ENCODE measurements at places on chromosomes 7 and 10.

GRCh38 chr10:29465384-29465783 lies 169.4 kb downstream of the SVIL start:
- DNase-seq, result no peak

DNA sequence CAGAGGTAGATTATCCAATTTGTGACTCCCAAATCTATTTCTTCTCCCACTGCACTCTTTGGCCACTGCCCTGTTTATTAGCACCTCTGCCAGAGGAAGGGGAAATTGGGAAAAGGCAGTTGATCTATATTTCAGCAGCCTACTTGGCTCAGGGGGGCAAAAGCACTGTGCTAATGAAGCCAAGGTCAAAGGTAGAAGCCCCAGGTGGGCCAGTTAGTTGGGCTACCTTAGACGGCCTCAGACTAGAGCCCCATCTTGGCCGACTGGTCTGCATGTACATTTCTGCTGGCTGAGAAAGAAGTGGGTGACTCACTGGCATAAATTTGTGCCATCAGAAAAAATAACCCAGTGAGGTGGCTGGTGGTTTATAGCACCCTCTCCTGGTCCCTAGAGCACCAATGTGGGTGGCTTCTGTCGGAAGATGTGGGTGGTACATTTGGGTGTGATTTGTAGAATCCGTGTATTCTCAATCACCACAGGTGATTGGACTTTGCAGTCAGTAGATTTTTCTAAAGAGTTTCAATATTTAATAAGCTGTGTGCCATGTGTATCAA lies 293.3 kb upstream of the MKI67 start:
- no peak for DNase-seq

- no peak for DNase-seq
Observed at GRCh38 chr7:92639966-92640365, 49.8 kb upstream of the FAM133B start.

DNA sequence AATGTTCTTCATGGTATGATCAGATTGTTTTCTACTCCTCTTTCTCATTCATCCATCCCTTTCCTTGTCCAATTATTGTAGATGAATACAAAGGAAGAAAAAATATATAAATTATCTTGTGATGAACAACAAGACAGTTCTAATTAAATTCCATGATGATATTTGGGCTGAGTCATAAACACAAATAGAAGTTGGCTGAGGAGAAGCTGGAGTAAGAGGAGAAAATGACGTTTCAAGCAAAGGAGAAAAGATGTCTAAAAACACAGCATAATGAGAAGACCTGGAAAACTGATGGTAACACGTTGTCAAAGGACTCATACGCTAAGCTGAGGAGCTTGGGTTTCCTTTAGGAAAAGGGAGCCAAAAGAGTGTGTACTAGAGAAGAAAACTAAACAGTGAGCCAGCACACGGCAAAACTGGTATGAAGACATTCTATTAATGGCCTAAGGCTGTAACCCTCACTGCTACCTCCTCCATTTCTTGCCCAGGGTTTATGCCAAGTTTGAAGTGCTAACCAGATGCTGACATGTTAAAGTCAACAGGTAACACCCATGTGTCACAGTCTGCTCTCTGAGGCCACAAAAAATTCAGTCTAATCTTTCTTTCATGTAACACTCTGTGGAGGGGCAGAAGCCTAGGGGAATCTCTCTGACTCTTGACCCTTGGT lies 26.1 kb downstream of the ZFAND4 start:
- no peak for DNase-seq

DNA sequence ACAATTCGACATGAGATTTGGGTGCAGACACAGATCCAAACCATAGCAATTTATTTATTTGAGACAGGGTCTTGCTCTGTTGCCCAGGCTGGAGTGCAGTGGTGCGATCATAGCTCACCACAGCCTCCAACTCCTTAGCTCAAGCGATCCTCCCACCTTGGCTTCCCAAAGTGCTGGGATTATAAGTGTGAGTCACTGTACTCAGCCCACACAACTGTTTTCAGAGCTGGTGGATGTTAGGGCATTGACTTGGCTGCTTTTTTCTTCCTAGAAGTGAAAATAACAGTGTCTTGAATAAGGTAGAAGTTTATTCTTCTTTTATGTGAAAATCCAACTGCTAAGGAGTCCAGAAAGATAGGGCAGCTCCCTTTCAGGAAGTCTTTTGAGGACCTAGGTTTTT lies 132.1 kb downstream of the CCDC3 start:
- DNase-seq, result no peak

GRCh38 chr7:102832674-102833073 lies 80.1 kb upstream of the LRRC17 start:
- DNase-seq, result no peak

GRCh38 chr10:11602919-11603523 lies 8.4 kb downstream of the USP6NL start:
- peak; percentile 35 for DNase-seq

- DNase-seq, result no peak
Observed at GRCh38 chr10:72124989-72125388, 36.6 kb upstream of the SPOCK2 start.

GRCh38 chr10:44053391-44053790 lies 331.5 kb downstream of the CXCL12 start:
- no peak for DNase-seq

GRCh38 chr10:12513003-12513365 lies 163.6 kb downstream of the CAMK1D start:
- DNase-seq, result no peak

DNA sequence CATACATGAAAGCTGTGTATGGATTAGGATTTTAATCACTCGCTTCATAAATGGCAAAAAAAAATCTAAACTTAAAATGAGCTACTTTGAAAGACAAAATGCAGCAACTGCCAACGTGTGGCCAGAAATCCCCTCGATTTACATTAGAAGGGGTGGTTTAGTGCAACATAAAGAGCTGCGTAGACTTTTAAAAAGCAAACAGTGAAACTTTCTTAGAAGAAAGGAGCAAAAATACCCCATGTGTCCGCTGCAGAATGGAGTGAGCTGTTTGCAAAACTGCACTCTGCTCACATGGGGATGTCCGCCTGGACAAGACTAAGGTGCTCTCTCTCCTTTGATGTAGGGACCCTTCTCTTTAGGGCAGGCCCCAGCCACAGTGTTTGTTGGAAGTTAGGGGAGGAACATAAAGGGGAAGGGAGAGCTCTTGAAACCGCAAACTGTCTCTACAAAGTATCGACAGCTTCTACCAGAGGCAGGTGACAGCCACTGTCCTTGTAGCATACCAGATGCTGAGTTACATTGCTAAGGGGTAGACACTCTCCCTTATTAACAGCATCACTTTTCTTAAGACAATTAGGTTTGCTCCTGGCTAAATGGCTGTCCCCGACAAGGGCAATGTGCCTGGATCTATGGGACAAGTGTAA lies 528.1 kb downstream of the KCNMA1 start:
- no peak for DNase-seq

GRCh38 chr10:104170610-104171254 lies 48.8 kb downstream of the SFR1 start:
- no peak for DNase-seq

DNA sequence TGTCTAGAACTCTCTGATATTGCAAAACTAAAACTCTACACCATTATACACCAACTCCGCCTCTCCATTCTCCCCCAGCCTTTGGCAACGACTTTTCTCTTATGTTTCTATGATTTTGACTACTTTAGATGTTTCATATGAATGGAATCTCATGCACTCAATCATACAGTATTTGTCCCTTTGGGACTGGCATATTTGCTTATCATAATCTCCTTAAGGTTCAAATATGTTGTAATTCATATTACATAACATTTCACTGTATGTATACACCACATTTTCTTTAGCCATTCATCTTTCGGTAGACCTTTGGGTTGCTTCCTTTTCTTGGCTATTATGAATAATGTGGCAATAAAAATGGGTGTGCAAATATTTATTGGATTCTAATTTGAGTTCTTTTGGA lies 164.4 kb downstream of the ARL4A start:
- DNase-seq, result no peak

GRCh38 chr10:129809841-129810240 lies 154.2 kb downstream of the EBF3 start:
- DNase-seq, result no peak

GRCh38 chr7:86644282-86645224 lies 844 bp downstream of the GRM3 start:
- DNase-seq, result no peak

DNA sequence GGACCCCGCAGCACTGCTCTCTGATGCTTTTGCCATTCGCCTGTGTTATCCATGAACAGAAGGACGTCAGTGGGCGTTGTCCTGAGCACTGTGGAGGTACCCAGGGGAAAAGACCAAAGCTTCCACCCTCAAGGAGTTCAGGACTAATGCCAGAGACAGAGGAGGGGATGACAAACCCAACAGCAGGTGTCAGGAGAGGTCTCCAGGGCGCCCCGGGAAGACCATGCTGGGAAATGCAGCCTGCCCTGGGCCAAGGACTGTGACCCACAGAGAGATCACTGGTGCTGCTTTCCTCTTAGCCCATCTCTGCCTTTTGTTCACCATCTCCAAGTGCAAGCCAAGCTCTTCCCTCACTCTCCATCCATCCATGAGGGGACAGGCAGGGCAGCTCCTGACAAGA lies 166.8 kb upstream of the PFKP start:
- no peak for DNase-seq

DNA sequence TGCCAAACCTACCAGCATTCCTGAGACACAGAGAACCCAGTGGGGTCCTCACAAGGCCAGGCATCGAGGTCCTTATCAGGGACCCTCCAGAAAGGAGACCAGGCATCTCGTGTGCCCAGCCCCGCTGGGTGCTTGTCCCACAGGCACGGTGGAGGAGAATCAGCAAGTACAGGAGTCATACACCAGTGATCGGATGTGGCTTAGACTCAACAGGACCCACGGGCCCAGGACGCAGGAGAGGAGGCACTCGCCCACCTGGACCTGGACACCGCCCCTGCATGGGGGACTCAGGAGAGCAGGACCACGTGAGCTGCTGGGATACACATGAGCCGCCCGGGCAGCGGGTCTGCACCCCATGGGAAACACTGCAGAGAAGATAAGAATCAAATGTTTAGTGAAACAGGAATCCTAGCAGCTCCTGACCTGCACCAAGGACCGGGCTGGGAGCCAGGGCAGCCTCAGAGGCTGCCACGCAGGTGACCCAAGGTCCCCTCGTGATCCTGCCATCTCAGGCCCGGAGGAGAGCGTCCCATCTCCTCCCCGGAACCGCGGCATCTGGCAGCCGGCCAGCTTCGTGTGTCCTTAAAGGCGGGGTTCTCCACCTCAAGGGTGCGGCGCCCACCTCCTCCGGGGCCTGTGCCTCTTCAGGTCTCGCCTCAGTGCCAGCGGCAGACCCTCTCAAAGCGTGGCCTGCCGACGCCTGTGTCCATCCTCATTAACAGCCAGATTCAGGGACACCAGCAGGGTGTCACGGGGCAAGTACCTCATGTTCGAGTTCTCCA lies 59.2 kb downstream of the FOXL3 start:
- DNase-seq, result no peak

GRCh38 chr7:28682801-28683200 lies 270.5 kb downstream of the CREB5 start:
- no peak for DNase-seq
